ENCODE measurements at places on chromosomes 7 and 10.

- DNase-seq: no peak
Measured at GRCh38 chr10:56090914-56091540, 270.0 kb downstream of the ZWINT start.

DNA sequence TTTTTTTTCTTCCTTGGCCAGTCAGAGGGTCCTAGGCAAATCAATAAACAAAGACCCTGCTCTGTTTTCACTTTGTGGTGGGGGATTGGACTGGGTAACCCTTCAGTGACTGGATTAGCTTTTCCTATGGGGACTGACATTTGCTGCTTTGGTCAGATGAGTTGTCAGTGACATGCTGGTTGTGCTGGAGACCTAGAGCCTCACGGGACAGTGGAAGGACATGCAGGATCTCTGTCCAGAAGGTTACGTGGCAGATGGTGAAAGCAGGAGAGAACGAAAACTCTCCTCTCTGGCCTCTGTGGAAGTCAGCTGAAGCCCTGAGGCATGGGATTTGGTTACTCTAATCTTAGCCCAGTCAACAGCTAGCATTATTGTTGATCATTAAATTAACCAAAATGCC is 90.0 kb upstream of the BMPER start:
- DNase-seq: no peak

- no peak for DNase-seq
Measured at GRCh38 chr7:156456503-156457115, 184.0 kb upstream of the RNF32 start.

GRCh38 chr10:59106441-59106840 is 70.0 kb upstream of the PHYHIPL start:
- DNase-seq: no peak

- DNase-seq: no peak
Measured at GRCh38 chr10:9602998-9603397, 1414.7 kb upstream of the CELF2 start.

GRCh38 chr10:21475393-21475792 is 50.1 kb downstream of the SKIDA1 start:
- DNase-seq: no peak

Measured in activated CD8-positive, alpha-beta memory T cell treated with anti-CD3 and anti-CD28 coated beads for 4 hours (primary cell).